Stimulated activated CD8-positive, alpha-beta memory T cell treated with anti-CD3 and anti-CD28 coated beads, Interleukin-7, amount 100 ng/mL, for 24 hours (primary cell): ENCODE measurements at places on chromosomes 11 and 22.

DNA sequence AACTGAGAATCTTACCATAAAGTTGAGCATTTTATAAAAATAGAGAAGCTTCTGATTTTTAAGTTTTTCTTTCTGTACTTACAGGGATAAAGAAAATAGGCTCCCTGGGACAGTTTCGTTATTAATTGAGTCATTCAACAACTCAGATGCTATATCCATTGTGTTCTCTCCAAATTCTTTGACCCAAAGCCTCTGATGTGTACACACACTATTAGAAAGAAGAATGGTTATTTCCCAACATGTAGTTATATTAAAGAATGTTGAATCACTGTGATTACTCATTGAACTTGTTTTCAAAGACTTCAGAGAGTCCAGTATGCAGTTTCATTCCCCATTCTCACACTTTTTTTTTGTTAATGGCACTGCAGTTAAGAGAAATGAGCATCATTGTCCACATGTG lies 734.3 kb upstream of the ARHGAP42 start:
- DNase-seq = no peak

GRCh38 chr11:75462117-75462653 lies 29.2 kb upstream of the KLHL35 start:
- no peak for DNase-seq

DNA sequence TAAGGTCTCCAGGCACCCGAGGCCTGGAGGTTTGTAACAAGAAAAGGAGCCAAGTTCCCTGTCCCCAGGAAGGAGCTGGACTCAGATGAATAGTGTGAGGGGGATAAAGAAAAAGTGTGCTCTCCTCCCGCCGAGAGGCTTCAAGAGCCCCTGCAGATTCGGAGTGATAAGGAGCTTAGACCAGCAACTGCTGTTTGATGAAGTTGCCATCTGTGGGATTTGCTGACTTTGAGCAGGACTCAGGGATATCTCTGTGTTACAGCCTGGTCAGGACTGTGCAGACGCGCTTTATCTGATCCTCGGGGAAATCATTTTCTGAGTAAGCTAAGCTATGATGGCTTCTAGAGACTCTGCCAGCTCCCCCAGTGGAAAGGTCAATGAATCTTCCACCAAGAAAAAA lies 1017.0 kb downstream of the TBC1D22A start:
- DNase-seq = no peak

DNA sequence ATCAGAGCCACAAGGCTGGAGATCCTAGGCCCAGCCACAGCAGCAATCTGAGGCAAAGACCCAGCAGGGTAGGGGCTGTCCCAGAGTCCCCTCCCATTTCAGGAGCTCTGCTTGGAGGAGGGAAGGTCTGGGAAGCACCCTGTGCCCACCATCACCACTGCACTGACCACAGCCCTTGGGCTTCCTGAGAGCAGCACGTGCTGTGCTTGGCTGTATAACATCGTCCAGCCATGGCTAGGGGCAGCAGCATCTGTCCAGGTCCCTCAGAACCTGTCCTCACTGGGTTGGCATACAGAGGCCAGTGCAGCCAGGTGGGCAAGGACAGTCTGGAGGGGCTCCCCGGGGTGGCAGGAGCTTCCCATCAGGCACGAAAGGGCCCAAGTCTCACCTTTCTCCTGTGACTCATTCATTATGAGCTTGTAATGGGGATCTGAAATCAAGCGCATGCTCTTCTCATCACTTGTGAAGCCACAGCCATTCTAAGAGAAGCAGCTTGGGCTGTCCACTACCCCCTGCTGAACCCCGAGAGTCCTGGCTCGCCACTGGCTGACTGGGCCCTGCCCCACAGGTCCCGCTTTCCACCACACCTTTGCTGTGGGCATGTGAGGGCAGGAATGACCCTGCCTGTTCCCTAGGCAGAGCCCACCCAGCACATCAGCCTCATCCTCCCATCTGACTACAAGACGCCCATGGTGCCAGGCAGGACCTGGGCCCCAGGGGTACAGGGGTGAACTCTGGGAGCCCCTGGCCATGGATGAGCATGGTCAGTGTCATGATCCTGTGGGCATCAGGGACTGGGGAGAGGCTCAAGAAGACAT lies 83.3 kb downstream of the MED15 start:
- no peak for DNase-seq

DNA sequence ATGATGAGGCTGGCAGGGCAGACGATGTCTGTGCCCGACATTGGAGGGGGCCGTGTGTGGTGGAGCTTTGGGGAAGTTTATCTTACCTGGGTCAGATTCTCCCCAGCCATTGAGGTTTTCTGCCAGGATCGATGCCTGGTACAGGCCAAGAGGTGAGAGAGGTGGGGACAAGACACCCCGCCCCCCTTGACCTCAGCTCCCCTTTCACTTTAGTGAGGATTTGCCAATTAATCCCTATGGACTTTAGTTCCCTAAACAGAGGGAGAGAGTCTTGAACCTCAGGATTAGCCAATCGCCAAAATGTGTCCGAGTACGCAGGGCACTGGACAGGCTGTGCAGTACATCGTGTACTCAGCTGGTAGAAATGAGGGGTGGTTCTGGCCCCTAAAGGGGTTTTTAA lies 541 bp downstream of the HORMAD2 start:
- DNase-seq = no peak

GRCh38 chr11:86620891-86621521 lies 51.4 kb downstream of the ME3 start:
- DNase-seq = no peak

GRCh38 chr11:8259306-8259959 lies 4.2 kb downstream of the LMO1 start:
- no peak for DNase-seq

DNA sequence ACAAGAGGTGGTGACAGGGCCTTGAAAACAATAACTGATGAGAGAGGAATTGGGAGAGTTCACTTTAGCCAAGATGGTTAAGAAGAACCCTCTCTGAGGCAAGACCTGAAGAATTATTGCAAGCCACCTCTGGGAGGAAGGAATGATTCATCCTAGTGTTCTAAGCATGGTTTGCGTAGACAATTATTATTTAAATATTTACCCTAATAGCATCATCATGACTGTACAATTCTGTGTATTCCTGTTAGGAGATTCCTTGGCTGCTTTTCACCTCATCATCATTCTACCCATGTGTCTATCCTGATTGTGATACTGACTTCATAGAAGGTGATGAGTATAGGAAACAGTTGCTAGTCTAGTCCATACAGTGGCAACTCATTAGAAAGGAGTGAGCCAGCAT lies 264.4 kb downstream of the DDX10 start:
- no peak for DNase-seq

DNA sequence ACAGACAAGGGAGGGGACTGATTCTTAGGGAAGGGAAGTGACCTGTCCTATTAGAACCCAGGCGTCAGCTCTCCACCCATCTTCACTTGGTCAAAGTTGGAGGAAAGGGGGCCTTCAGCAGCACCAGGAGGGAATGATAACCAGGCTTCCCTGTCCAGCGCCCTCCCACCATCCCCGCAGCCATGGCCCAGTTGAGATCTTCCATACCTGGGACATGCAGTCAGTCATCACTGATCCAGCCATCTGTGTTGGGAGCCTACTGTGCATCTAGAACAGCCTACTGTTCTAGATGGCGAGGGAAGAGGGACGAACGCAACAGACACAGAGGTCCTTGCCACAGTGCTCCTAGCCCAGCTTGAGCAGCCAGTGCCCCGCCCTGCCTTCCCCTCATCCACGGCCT lies 40.6 kb downstream of the PDGFB start:
- DNase-seq = no peak

DNA sequence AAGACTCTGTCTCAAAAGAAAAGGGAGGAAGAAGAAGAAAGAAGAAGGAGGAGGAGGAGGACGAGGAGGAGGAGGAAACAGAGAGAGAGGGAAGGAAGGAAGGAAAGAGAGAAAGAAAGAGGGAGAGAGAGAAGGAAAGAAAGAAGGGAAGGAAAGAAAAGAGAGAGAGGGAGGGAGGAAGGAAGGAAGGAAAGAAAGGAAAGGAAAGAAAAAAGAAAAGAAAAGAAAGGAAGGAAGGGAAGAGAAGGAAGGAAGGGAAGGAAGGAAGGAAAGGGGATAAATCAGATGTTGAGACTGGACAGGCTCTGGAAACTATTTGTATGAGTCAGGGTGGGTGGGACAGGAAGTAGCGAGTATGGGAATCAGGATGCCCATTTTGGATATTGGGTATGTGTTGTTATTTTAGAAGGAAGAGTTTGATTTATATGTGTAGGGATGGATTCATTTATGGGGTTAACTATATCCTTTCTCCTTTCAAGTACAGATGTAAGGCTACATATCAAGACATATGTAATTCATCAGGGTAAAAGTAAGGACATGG lies 6.0 kb upstream of the RPL3 start:
- DNase-seq = no peak

DNA sequence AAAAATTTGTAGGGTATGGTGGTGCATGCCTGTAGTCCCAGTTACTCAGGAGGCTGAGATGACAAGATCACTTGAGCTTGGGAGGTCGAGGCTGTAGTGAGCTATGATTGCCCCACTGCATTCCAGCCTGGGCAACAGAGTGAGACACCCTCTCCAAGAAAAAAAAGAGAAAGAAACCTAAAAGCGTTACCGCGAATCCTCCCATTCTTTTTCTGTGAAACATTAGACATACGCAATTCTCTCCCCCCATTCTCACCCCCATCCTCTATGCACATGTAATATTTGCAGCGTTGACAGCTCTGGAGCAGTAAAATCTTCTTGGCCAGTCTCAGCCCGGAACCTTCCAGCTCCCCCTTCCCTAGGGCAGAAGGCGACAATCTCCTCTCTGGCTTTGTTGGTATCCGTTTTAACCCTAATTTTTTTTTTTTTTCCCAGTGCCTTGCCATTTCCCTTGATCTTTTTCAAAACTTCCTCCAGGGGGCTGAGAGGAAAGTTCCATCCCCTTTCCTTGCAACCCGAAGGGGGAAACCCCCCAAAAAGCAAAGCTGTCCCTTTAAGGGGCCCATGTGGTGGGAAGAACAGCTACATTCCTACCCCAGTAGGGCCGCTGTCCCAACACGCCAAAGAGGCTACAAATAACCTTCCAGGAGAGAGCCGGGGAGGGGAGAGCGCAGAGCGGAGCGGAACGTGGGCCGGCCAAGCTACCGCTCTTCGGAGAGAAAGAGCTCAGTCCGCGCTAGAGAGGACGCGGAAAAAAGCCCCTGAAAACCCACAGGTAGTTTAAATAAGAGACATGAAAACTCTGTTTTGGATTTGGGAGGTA lies 1.9 kb downstream of the LRP4 start:
- no peak for DNase-seq
